ENCODE measurements at places on chromosomes 16 and 17.
A peak's percentile ranks its signal among the peaks of the same experiment; 100 is the strongest.

- no peak for DNase-seq
These were observed 14.2 kb upstream of the TBX21 start for GRCh38 chr17:47718634-47719405.

GRCh38 chr16:9159839-9160550 is 68.6 kb downstream of the HAPSTR1 start:
- peak; percentile 78 for DNase-seq

GRCh38 chr16:62545039-62545438 is 508.8 kb upstream of the CDH8 start:
- no peak for DNase-seq

- no peak for DNase-seq
These were observed at the start of gene SEZ6L2 for GRCh38 chr16:29899516-29900101. TSS of gene SEZ6L2 (minus strand) at chr16:29899550. CDS start at chr16:29899019, 531 bp downstream.

GRCh38 chr17:17540278-17540906 is 44.2 kb upstream of the RASD1 start:
- DNase-seq = no peak

GRCh38 chr17:78034429-78035091 is 76.1 kb downstream of the TNRC6C start:
- no peak for DNase-seq

DNA sequence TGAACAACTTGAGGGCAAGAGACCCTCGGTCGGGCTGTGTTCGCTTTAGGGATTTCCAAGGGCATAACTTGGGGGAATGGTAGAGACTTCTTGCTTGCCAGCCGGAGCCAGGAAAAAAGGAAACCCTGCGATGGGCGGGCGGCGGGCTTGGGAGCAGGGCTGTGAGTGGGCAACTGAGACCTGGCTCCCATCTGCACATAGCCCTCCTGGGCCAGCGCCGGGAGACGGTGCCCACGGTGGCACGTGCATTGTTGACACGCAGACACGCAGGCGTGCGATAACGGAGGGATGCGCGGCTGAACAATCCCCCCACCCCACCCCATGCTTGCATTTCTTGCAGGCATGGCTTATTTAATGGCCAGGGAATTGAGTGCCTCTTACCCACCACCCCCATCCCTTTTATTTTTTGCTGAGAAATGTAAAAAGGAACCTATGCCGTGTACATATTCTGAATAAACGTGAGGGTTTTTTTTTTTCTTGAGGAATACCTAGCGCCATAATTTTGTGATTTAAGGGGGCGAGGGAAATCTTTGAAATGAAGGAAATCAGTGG is 17.1 kb upstream of the ZFHX3 start:
- DNase-seq = no peak

- no peak for DNase-seq
These were observed 732 bp downstream of the CBLN1 start for GRCh38 chr16:49280841-49281371.

DNA sequence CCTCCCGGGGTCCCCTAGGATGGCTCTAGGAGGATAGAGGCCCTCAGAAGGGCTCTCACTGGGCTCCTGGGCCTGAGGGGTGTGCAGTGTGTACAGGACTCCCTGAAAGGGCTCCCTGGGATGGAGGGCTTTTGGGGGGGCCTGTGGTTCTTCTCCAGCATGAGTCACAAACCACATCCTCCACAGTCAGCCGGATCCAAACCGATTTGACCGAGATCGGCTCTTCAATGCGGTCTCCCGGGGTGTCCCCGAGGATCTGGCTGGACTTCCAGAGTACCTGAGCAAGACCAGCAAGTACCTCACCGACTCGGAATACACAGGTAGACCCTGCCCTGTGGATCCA is 4.5 kb downstream of the TRPV2 start:
- no peak for DNase-seq

DNA sequence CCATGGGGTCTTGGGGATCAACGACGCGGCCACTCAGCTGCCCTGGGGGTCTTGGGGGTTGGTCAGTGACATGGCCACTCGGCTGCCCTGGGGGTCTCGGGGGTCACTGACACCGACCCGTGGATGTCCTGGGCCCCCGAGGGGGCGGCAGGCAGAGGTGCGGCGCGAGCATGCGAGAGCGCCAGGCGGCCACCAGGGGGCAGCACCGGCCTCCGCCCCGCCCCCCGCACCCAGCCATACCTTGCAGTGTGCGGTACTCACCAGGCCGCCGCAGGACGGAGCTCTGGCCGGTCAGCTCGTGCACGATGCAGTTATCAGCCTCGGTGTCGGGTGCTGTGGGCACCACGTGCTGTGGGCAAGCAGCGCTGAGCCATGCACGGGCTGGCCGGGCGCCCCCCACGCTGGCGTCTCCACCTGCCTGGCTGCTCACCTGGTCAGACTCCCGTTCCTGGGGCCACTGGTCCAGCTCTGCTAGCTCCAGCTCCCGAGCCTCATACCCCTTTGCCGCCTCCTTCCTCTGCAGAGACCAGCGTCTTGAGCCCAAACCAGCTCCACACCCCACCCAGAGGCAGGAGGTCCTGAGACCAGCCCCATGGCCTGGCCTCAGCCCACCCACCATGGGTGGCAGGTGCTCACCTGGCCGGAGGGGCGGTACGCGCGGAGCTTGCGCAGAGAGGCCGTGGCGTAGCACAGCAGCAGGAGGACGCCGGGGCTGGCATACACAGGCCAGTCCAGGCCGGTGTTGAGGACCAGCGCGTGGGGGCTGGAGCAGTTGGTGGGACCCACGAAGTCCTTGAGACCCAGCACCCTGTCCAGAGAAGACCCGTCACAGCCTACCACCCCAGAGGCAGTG is 31.2 kb downstream of the CTU2 start:
- DNase-seq = peak; percentile 78

DNA sequence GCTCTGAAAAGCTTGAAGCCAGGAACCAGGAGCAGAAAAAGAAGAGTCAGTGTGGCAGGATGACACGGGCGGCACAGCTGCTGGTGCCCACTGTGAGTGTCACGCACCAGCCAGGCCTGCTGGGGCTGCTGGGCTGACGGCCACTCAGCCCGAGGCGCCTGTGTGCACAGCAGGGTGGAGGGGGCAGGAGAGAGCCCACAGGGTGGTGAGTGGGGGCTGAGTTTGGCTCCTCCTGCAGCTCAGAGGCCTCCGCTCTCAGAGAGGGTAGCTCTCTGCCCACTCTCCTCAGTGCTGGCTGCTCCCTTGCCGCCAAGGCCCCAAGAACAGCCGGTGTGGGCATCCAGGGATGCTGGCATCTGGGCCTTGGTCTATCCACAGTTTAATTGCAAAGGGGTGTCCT is 59.6 kb downstream of the GSG1L start:
- DNase-seq = no peak

GRCh38 chr16:68005786-68006286 is 6.6 kb upstream of the DPEP2 start:
- DNase-seq = no peak

DNA sequence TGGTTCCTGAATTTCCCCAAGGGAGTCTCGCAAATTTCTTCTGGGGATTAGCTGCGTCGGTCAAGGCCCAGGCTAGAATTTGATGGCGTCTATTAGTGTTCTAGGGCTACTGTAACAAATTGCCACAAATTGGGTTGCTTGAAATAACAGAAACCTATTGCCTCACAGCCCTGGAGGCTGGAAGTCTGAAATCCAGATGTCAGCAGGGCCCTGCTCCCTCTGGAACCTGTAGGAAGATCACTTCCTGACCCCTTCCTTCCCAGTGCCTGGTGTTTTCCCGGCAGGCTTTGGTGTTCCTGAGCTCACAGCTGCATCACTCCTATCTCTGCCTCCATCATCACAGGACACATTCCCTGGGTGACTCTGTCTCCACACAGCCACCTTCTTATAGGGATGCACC is 24.4 kb downstream of the DHRS7C start:
- DNase-seq = no peak

DNA sequence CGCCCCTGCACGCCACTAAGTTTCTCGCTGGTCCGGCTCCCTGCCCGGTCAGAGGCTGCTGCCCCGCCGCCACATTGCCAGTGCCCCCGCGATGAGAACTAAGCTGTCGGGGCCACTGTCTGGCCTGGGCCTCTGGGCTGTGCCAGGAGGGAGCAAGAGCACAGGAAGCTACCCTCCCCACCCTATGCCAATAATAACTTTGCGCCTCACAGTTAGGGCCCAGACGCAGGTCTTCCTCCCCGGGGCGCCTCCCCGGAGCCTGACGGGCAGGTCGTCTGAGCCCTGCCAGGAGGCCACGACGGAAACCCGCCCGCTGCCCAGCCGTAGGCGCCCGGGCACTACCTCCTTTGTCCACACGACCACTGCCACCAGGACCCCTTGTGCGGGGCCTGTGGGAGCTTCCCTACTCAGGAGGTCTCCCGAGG is 1.5 kb downstream of the ZFPM1 start:
- no peak for DNase-seq

GRCh38 chr17:50356892-50357510 is 11.1 kb downstream of the XYLT2 start:
- DNase-seq = peak; percentile 37

DNA sequence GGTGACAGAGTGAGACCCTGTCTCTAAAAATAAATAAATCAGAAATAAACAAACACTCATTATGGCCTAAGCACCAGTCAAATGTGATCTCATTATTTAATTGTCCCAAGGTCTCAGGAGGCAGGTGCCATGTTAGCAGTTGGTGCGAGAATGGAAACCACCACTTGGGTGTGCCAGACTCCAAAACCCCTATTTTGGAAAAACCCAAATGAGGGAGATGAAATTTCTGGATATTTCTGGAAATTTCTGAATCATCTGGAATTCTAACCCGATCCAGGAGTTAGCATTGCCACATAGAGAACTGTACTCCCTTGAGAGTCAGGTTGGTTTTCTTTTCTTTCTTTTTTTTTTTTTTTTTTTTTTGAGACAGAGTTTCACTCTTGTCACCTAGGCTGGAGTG is 264.0 kb downstream of the XYLT1 start:
- no peak for DNase-seq

DNA sequence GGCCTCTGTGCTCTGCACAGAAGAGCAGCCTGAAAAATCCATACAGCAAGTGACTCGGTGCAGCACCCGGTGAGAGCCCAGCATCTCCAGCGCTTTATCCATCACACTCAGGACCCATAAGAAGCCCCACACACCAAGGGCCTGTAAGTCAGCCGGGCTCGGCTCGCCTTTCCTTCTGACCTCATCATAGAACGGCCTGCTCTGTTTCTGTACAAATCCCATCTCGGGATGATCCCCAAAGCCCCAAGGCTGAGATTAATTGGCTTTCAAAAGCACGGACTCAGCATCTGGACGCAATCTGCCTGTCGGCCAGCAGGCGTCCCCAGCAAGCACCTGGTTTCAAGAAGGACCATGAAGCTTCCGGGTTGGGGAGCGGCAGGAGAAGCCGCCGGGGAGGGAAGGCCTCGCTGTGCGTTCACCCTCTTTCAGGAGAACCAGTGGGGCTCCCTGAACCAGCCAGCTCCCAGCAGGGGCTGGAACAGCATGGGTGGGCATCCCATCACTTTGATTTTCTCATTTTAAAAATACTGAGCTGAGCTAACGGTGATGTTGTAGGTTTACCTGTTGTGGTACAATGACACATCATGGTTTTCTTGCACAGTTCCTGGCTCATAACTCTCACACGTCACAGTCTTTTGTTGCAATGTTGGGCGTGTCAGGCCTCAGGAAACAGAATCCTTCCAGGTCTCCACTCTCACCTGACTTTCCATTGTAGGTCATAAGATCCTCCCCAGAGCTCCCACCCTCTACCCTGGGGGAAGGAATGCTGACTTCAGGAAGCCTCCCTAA is 6.7 kb downstream of the CCDC57 start:
- peak; percentile 82 for DNase-seq

GRCh38 chr16:11692171-11692570 is 23.9 kb downstream of the SNN start:
- no peak for DNase-seq

DNA sequence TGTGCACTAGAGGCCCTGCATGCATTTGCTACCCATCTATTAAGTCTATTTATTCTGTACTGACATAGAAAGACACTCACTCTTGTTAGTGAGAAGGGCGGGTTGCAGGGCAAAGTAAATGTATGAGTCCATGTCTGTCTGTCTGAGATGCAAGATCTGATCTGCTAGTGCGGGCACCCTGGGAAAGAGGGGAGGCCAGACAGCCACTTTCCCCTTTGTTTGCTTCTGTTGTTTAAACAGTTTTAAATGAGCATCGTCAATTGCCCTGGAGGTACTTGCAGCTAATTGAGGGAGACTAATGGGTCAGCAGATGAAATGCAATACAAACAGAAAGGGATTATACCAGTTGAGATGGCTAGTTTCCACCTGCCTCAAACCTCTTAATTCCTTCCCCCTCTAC is 24.9 kb downstream of the SCNN1G start:
- no peak for DNase-seq

- no peak for DNase-seq
These were observed 137.9 kb downstream of the CDH11 start for GRCh38 chr16:64983963-64984362.

GRCh38 chr17:73644145-73645049 is at the start of gene SDK2:
TSS of gene SDK2 (minus strand) at chr17:73644445. CDS start at chr17:73644088, 357 bp downstream.
- DNase-seq = peak; percentile 77

- peak; percentile 54 for DNase-seq
These were observed 615 bp downstream of the PRPSAP1 start for GRCh38 chr17:76353004-76353598.

DNA sequence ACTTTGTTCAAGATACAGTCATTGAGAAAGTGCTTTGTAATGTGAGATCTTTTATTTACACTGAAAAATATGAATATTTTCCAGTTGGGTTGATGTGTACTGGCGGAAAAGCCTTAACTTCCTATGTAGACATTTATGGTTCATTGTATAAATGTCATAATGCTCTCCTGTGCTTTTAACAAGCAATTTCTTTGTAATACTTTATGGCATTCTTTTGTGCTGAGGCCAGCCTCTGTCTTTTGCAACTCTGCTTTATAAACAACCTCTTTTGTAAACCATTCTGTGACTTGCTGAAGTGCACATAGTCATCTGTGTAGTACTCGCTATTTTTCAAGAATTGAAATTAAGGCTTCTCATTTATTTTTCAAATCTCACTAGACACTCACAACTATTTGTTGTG is 291.2 kb downstream of the CDH11 start:
- DNase-seq = no peak

- DNase-seq = no peak
These were observed 757 bp downstream of the ORMDL3 start for GRCh38 chr17:39926588-39927100.

DNA sequence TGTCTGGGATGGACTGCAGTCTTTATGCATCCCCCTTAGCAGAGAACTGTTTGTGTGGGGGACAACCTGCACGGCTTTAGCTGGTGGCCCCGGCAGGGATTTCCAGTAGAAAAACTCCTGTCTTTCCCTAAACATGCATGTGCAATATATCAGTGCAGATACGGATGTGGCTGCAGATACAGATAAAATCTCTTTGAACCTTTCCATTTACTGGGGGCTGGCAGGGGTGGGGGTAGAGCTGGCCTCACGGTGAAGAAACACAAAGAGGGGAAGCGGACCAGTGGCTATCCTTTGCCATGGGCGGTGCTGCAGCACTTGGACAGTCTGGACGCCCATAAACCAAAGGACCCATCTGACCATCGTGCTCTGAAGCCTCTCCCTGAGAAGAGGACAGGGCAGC is 201.3 kb downstream of the ZFHX3 start:
- no peak for DNase-seq

GRCh38 chr17:80187515-80187941 is 17.7 kb downstream of the CARD14 start:
- DNase-seq = peak; percentile 58

DNA sequence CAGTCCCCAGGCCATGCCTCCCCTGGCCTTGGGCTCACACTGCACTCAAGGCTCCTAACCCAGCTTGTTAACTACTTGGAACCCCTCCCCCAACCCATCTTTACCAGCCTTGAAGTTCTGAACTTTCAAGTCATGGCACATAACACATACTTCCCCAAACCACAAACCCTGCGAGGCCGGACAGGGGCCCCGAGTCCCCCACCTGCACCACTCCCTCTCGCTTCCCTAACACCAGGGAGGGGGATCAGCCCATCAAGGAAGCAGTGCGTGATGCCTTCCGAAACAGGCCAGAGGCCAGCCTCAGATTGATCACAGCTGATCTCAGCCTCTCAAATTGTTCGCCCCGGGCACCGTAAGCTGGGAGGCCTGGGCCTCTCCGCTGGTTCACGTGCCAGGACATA is 3.0 kb upstream of the NLRC3 start:
- no peak for DNase-seq

Data from right forelimb (tissue), 1 donor.